ENCODE measurements at places on chromosomes 3 and 15. TPM values are rescaled to one million over a fixed set of nuclear protein-coding genes. Genes with fewer than 3 reads are reported as not detected.
A peak's percentile ranks its signal among the peaks of the same experiment; 100 is the strongest.

The GP9 gene
- total RNA-seq, result not detected

The SAXO2 gene
- 6.0 TPM for total RNA-seq

The GOLGA8S gene
- 0.81 TPM for total RNA-seq

The KNSTRN gene
- 46.2 TPM for total RNA-seq

The DMXL2 gene
- total RNA-seq, result 43.3 TPM

The SOX2 gene
- 72.0 TPM for total RNA-seq

The EIF4E3 gene
- total RNA-seq, result 11.9 TPM

The DZIP1L gene
- total RNA-seq, result 81.9 TPM

The ANKDD1A gene
- total RNA-seq, result 1.4 TPM

The MRPS11 gene
- total RNA-seq, result 43.1 TPM

The ADAMTS9 gene
- 53.8 TPM for total RNA-seq

The SAMMSON gene
- total RNA-seq, result 0.17 TPM

The KBTBD8 gene
- total RNA-seq, result 6.1 TPM

DNA sequence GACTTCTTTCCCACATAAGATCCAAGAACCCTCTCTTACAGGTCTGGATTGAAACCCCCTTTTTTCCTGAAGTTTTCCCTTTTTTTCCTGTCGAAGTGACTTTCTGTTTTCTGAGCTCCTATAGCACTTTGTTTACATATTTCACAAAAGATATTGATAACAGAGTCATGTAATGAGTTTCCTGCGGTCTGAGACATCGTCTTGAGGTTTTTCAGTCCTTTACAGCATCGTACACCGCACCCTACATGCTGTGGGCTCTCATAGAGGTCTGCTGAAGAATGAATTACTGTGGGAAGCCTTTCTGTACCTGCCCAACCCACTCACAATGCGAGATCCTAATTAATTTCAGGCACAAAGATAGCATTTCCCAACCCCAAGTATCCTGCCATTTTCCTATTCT lies 53.1 kb downstream of the MCF2L2 start:
- peaks cover 8% of the 10 kb centered on the region for H3K27me3 ChIP-seq
- no peaks in the 10 kb centered on the region for H3K36me3 ChIP-seq
- H3K27ac ChIP-seq, result no peak overlapping the region
- peaks cover 22% of the 10 kb centered on the region for H3K4me1 ChIP-seq
- H3K4me3 ChIP-seq, result no peak overlapping the region

- H3K27me3 ChIP-seq, result no peaks in the 10 kb centered on the region
- H3K36me3 ChIP-seq, result peaks cover 2% of the 10 kb centered on the region
- H3K27ac ChIP-seq, result no peak overlapping the region
Measured at GRCh38 chr3:59304296-59304695, 254.5 kb upstream of the CFAP20DC start.

GRCh38 chr3:129749692-129750091 lies 143.2 kb upstream of the PLXND1 start:
- no peaks in the 10 kb centered on the region for H3K27me3 ChIP-seq
- DNase-seq, result no peak
- no peak overlapping the region for H3K27ac ChIP-seq

DNA sequence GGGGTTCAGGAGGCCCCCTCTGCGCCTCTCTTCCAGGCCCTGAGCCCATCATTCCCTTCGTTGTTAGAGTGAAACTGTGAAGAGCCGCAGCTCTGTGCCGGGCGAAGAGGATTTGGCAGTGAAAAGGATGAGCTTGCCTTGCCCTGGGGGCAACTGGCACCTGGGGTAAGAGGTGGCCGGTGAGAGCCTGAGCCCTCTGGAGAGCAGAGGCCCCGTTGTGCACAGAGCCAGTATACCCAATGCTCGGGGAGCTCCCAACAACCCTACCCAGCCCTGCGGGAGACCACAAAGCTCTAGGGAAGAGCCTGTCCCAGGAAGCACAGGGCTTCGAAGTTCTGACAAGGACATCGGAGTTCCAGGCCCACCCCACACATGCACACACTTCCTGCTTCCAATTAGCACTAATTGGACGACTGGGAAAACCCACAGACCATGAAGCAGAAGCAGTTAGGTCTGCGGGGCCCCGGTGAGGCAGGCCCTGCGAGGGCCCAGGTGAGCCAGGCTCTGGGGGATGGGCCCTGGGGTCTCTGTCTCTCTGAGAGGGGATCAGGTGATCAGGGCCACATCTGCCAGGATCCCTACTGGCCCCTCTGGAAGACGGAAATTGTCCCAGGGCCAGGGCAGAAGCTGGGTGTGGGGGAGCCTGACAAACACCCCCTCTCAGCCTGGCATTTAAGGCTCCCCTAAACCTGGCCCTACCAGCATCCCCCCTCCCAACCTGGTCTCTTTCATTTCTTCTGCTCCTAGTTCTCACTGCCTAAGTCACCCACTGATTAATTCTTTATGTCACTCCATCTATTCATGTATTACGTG lies 27.9 kb upstream of the SFMBT1 start:
- H3K27me3 ChIP-seq, result peaks cover 6% of the 10 kb centered on the region
- no peak overlapping the region for H3K4me3 ChIP-seq
- H3K4me1 ChIP-seq, result peaks cover 7% of the 10 kb centered on the region
- no peaks in the 10 kb centered on the region for H3K36me3 ChIP-seq

DNA sequence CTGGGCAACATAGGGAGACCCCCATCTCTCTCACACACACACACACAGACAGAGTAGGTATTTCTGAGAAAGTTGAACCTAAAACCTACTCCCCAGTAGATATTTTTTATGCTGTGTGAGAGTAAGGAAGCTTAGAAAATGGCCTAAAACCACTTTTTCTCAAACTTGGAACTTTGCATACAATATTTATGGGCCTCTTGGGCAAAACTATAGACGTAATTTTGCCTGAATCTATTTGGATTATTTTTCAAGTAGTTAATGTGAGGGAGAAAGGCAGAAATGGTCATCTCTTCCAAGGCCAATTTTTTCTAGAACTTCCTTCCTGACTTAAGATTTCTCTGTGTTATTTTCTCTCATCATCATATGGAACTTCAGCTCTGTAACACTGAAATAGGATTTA lies 81.7 kb downstream of the ZNF609 start:
- H3K4me3 ChIP-seq, result no peak overlapping the region
- no peak overlapping the region for H3K27ac ChIP-seq
- H3K4me1 ChIP-seq, result peaks cover 15% of the 10 kb centered on the region
- H3K27me3 ChIP-seq, result no peaks in the 10 kb centered on the region

GRCh38 chr3:35744419-35744818 lies 105.1 kb downstream of the ARPP21 start:
- peaks cover 26% of the 10 kb centered on the region for H3K27me3 ChIP-seq
- no peak overlapping the region for H3K27ac ChIP-seq
- H3K36me3 ChIP-seq, result no peaks in the 10 kb centered on the region
- H3K4me3 ChIP-seq, result no peak overlapping the region
- no peak for DNase-seq

GRCh38 chr3:115655761-115656282 lies 32.5 kb downstream of the GAP43 start:
- peaks cover 15% of the 10 kb centered on the region for H3K4me1 ChIP-seq
- no peaks in the 10 kb centered on the region for H3K27me3 ChIP-seq
- no peaks in the 10 kb centered on the region for H3K36me3 ChIP-seq
- H3K27ac ChIP-seq, result no peak overlapping the region

GRCh38 chr3:159263750-159264553 lies 462.1 kb downstream of the MFSD1 start:
- H3K27ac ChIP-seq, result no peak overlapping the region
- peak; percentile 13 for DNase-seq
- no peaks in the 10 kb centered on the region for H3K36me3 ChIP-seq
- H3K4me3 ChIP-seq, result no peak overlapping the region
- H3K4me1 ChIP-seq, result no peaks in the 10 kb centered on the region
- H3K27me3 ChIP-seq, result peaks cover 26% of the 10 kb centered on the region

- H3K36me3 ChIP-seq, result no peaks in the 10 kb centered on the region
- H3K27ac ChIP-seq, result no peak overlapping the region
- H3K4me1 ChIP-seq, result no peaks in the 10 kb centered on the region
Measured at GRCh38 chr3:2262204-2262603, 163.5 kb downstream of the CNTN4 start.

GRCh38 chr3:178562947-178563232 lies 26.7 kb downstream of the KCNMB2 start:
- no peak for DNase-seq
- peaks cover 7% of the 10 kb centered on the region for H3K4me1 ChIP-seq
- H3K27ac ChIP-seq, result no peak overlapping the region
- no peak overlapping the region for H3K4me3 ChIP-seq

- H3K27me3 ChIP-seq, result peaks cover 18% of the 10 kb centered on the region
- H3K27ac ChIP-seq, result peak overlapping the region; percentile 69
- no peak for DNase-seq
- no peaks in the 10 kb centered on the region for H3K36me3 ChIP-seq
- no peak overlapping the region for H3K4me3 ChIP-seq
- peaks cover 1% of the 10 kb centered on the region for H3K4me1 ChIP-seq
Measured at GRCh38 chr15:92069308-92070250, 216.1 kb downstream of the SLCO3A1 start.

- peak; percentile 60 for DNase-seq
- no peak overlapping the region for H3K4me3 ChIP-seq
- H3K27me3 ChIP-seq, result no peaks in the 10 kb centered on the region
- H3K36me3 ChIP-seq, result peaks cover 9% of the 10 kb centered on the region
- no peak overlapping the region for H3K27ac ChIP-seq
Measured at GRCh38 chr15:73240866-73241499, 127.8 kb downstream of the HCN4 start.

DNA sequence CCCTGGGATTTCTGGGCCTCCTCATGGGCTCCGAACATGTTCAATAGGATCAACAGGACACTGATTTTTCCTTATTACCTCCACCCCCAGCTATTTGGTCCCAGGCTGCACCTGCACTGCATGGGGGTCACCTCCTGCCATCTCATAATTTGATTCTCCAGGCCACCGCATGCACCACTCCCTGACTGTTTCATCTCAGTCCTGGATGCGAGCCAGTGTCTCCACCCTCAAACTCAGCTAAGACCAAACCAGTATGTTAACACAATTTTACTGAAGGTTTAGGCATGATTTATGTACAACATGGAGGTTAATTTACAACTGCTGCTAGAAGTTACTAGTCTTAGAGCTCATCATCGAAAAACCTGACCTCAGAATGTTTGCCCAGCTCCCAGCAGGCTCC lies 249.5 kb downstream of the UACA start:
- peaks cover 24% of the 10 kb centered on the region for H3K27me3 ChIP-seq
- H3K4me1 ChIP-seq, result peaks cover 2% of the 10 kb centered on the region
- DNase-seq, result no peak
- no peak overlapping the region for H3K27ac ChIP-seq

- no peaks in the 10 kb centered on the region for H3K36me3 ChIP-seq
- H3K4me3 ChIP-seq, result no peak overlapping the region
- H3K4me1 ChIP-seq, result no peaks in the 10 kb centered on the region
- no peak overlapping the region for H3K27ac ChIP-seq
- DNase-seq, result no peak
- peaks cover 6% of the 10 kb centered on the region for H3K27me3 ChIP-seq
Measured at GRCh38 chr3:169846458-169847193, 23.1 kb downstream of the LRRC31 start.

DNA sequence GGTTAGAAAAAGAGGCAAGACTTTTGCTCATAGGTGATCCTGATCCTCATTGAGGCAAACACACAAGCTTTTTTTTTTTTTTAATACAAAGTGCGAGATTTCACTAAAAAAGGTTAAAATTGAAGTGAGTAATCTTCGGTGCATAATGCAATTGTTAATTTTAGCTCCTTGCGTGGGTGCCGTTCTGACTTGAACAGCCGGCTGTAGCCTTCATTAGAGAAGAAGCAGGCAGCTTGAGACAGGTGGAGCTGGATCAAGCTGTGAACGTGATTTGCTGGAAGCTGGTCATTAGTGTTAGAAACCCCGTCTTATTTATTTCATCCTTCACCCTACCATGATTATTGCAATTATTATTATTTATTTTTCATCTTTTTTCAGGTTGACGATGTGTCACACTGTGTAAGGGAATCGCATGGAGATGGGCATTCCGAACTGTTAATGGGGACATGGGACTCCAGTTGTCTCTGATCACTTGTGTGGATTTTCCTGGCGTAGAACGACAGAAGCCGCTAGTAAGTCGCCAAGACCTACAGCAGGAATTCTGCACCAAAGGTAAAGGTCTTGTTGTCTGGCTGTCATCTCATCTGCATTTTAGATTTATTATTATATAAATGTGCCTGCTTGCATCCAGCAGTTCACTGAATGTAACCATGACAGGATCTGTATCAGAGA lies 40.2 kb downstream of the ARPP21 start:
- peaks cover 21% of the 10 kb centered on the region for H3K27me3 ChIP-seq
- no peaks in the 10 kb centered on the region for H3K36me3 ChIP-seq
- H3K4me3 ChIP-seq, result no peak overlapping the region
- DNase-seq, result no peak

DNA sequence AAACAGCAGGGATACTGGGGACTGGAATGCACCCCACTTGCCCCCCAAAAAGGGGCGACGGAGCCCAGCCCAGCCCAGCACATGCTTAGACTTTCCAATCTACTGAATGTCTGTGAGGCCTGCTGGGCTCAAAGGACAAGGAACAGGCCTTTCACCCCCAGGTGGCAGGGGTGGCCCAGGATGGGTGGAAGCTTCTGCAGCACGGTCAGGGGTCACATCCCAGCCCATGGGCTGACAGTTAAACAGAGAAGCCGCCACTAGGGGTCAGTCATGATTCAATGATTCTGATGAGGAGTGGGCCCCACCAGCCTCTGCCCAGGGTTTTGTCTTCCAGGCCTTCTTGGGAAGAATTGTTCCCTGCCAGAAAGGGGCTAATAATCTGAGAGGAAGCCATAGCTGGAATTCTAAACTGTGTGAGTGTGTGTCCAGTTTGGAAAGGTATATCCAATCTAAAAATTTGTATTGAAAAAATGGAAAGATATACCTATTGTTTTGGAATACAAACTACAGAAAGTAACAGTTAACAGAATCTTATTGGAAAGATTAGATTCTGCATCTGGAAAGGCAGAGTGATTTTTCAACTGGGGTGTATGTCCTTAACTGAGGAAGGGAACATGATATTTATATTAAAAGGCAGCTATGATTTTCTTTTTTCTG lies 2.2 kb downstream of the CHRNB4 start:
- H3K4me3 ChIP-seq, result no peak overlapping the region
- H3K27me3 ChIP-seq, result peaks cover 35% of the 10 kb centered on the region
- peaks cover 3% of the 10 kb centered on the region for H3K4me1 ChIP-seq
- H3K27ac ChIP-seq, result no peak overlapping the region

DNA sequence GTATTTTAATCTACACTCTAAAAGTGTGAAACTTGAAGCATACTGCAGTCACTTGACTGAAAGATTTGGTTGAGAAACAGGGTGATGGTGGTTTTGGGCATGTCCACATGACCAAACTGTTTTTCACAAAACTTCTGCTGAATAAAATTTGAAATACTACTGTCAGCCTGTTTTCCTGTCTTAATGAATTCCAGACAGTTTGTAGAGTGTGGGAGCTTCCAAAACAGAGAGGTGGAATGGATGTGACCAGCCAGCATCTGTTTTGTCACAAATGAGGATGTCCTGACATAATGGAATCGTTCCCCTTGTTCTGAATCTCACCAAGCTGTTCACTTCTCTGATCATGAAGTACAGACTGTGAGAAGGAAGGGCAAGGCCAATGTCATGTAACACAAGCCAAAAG lies 11.8 kb downstream of the MITF start:
- no peak for DNase-seq
- H3K27me3 ChIP-seq, result no peaks in the 10 kb centered on the region
- peaks cover 8% of the 10 kb centered on the region for H3K4me1 ChIP-seq

- H3K4me1 ChIP-seq, result peaks cover 23% of the 10 kb centered on the region
- no peak overlapping the region for H3K27ac ChIP-seq
- DNase-seq, result no peak
- peaks cover 21% of the 10 kb centered on the region for H3K36me3 ChIP-seq
- H3K4me3 ChIP-seq, result no peak overlapping the region
Measured at GRCh38 chr3:25648925-25649830, 15.5 kb downstream of the TOP2B start.
